NAMALWA (cell line): ENCODE measurements at places on chromosomes 13 and 19.

GRCh38 chr13:41145136-41145908, 12.7 kb upstream of the KBTBD6 start:
- DNase-seq, result no peak

DNA sequence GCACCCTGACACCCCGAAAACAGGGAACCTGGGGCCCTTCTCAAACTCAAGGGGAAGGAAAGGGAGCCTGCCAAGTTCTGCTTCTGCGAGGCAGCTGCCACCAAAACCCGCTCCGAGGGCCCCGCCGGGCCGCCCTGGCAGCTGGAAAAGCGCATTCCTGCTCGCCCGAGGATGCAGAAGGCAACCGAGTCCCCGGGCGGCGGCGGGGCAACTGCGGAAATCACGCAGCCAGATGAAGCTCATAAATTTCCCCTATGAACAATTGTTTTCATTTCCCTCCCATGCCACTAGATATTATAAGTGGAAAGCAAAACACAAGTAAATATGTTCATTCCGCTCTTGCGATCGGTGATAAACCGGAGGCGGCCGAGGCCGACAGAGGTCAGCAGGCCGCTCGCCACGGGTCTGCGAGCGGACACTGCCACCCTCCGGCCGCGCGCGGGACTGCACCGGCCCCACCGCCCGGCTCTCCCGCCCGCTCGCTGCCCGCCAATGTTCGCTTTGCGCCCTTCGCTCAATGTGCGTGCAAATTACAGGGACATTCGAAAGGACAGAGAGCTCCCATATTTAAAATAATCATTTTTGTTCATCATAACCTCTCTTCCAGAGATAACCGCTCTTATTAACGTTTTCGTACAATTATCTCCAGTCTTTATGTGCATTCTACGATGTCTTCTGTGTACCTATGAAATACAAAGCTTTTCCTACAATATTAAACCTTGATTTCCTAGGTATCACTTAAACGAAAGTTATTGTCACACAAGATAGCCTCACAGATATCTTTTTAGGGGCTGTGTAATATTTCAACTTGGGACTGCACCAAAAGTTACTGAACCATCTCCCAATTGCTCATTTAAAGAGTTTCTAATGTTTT, 120.8 kb upstream of the ZNF507 start:
- peak; percentile 28 for DNase-seq

DNA sequence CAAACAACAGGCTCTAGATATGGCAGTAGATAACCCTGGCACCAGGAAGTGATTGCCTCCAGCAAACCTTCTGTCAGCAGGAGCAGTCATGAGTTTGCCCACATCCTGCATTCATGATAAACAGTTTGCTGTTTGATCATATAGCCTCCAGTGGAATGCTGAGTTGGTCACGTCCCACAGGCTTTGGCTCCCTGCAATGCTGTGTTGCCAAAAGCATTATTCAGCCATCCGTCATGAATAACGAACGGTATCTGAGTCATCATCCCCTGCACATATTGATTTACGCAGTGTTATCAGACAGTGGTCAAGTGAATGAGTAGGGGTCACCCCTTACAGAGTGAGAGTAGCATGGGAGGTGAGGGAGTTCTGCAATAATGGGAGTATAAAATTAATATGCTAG, 21.9 kb upstream of the ZNF432 start:
- DNase-seq, result no peak

GRCh38 chr19:11203194-11204075, 6.1 kb upstream of the KANK2 start:
- DNase-seq, result peak; percentile 61

- DNase-seq, result peak; percentile 71
These were observed 8.6 kb upstream of the CEACAM6 start for GRCh38 chr19:41746593-41747227.

DNA sequence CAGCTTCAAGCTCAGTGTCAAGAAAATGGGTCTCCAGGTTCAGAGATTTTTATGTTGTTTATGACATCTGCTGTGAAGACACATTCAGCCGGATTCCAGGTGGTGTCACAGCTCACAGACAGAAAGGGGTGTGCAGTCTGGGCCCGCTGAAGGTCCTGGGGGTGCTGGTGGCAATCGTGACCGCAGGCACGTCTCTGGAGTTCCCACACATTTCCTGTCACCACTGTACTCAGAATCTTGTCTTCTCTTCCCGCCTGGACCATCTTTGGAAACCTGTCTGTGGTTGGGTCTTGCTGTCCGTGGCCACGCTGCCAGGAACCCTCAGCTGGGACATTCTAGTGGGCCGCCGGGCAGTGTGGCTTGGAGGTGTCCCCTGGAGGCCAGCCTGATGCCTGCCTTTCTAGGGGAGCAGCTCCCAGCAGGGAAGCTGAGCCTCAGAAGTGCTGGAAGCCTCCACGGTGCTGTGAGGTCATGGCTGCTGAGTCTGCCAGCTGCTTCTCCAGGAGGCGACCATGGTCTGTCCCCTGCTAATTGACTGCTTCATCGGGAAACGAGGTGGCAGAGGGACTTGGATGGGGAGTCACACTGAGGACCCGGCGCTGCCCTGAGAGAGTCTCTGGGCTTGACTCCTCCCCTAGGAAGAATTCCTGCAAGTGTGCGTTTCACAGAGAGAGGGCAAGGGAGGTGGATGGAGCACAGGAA, 3.7 kb downstream of the TEX29 start:
- DNase-seq, result no peak

DNA sequence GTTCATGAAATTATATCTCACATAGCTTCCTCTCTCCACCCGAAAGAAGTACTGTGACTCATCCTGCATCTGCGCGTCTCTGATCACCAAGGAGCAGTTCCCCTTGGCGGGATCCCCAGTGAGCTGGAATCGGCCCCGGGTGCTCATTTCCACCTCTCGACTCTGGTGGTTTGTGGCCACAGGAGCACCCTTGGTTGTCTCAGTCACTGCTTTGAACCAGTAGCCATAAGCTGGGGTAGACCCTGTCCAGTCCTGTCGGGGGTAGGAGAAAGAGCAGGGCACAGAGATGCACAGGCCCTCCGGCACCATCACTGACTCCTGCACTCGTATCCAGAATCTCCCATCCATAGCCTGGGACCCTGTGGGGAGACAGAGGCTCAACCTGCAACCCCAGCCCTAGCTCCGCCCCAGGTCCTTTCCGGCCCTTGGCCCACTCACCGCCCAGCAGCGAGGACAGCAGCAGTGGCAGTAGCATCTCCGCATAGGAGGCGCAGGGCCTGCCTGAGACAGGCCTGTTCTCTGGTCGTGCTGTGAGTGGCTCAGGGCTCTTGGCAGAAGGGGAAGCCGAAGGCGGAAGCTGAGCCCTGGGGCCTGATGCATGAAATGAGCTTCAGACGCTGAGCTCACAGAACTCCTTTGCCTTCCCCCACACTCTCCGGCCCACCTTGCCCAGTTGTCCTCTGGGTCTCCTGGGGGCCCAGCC, at the start of gene SIGLEC10:
Gene SIGLEC10 (minus strand): TSS at position 536 of the 703 bp plus-strand sequence. CDS start 61 bp downstream, at position 475.
- DNase-seq, result peak; percentile 86
